ENCODE measurements at places on chromosomes 5 and 9.

- peak; percentile 70 for DNase-seq
Observed at GRCh38 chr9:14926941-14927624, 16.9 kb upstream of the FREM1 start.

- DNase-seq, result no peak
Observed at GRCh38 chr9:37967014-37967760, 63.3 kb upstream of the SLC25A51 start.

- no peak for DNase-seq
Observed at GRCh38 chr5:178336889-178337288, 104.3 kb upstream of the PHYKPL start.

GRCh38 chr9:95090871-95091577 lies 226.5 kb downstream of the FANCC start:
- no peak for DNase-seq

- DNase-seq, result no peak
Observed at GRCh38 chr5:113221294-113222176, 213.3 kb downstream of the TSSK1B start.

GRCh38 chr5:58041884-58042283 lies 418.0 kb downstream of the PLK2 start:
- DNase-seq, result no peak

- DNase-seq, result no peak
Observed at GRCh38 chr5:122584411-122585300, 190.2 kb upstream of the SNX2 start.

- peak; percentile 37 for DNase-seq
Observed at GRCh38 chr9:124482431-124483031, 24.7 kb downstream of the NR5A1 start.

DNA sequence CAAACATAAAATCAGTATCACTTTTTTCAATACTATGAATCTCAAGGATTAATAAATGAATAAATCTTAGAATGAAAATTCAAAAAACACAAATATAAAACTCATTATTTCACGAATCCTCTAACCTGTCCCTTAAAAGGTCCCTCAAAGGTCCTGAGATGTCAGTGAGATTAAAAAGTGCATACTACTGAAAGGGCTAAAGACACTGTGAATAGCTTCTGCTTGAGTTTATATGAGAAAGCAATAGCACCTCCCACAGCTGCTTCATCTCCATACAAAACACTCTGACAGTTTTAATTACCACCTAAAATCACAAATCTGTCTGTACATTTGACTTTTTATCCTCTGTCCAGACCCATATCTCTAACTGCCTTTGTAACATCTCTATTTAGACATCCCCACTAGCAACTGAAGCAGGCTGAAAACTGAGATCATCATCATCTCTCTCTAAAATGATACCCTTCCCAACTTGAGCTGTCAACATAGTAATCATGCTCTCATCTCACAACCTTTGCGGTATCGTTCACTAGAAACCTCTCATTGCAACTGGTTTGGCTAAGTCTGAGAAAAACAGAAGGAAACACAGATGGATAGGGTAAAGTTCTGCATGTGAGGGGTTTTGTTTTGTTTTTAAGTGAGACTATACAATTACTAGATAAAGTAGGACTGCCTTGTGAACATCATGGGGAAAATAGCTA lies 56.3 kb downstream of the TBCA start:
- no peak for DNase-seq

DNA sequence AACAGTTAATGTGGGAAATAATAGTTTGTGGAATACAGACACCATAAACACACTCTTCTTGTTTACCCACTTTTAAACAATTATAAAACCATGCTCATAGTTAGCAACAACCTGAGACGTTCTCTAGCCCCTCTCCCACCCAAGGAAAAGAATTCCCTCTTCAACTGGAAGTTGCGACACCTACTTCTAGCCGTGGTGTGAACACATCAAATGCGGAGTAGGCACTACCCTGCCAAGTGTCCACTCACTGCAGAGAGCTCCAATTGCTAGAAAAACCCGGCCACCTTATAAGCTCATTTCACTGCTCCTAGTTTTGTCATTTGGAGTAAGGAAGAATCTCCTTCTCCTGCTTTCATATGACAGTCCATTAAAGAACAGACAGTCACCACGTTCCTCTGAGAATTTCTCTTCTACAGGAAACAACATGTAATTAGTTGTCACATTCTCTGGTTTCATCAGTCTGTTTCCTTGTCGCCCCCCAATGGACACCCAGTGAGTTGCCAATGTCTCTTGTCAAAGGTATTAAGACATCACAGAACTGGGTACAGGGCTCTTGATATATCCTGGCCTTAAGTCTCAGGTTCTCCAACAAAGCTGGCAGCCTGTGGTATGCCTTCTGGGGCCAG lies 47.3 kb downstream of the PRLR start:
- peak; percentile 11 for DNase-seq

DNA sequence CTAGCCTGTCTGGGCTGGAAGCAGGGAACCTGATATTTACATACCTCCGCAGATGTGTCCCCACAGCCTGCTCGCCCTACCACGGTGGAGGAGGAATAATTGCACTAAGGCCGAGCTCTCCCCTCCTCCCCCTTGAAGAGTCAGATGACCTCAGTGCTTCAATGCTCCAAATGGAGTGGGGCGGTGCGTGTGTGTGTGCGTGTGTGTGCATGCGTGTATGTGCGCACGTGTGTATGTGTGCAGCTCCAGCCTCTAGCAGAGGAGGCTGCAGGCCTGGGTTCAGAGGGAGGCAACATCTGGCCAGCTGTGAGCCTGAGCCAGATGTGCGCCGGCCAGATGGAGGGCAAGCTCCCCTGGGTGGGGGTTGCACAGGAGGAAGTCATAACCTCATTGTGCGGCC lies 90.5 kb downstream of the NRG2 start:
- DNase-seq, result no peak

DNA sequence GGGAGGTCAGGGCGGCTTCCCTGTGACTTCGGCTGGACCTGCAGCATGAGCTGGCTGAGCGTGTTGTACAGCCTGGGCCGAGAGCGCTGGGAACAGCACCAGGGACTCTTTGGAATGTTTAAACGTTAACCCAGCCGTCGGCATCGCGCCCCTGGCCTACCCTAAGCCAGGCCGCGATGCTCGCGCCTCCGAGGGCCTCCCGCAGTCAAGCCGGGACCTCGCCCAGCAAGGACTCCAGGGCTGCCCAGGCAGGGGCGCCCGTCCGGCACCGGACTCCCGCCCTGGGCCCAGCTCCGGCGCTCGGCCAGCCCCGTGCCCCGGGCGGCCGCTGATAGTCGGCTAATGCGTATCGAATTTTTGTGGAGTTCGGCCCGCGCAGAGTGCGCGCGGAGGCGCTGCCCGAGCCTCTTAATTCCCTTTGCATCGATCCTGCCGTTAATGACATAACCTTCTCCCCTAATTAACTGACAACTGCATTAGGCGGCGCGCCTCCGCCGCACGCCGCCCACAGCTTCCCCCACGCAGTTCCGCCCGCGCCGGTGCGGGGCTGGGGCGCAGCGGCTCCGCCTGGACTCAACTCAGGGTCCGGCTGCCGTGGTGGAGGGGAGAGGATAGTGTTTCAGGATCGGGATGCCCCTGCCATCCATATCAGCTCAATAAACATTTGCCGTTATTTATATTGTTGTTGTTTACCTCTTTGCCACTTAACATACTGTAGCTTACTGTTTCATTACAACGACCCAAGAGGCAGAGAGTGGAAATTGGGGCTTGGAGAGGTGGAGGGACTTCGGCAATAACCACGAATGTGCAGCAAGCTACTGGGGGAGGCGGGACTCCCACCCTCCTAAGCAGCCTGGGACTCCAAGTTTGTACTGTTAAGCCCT lies 28.8 kb upstream of the CDC23 start:
- DNase-seq, result peak; percentile 52

DNA sequence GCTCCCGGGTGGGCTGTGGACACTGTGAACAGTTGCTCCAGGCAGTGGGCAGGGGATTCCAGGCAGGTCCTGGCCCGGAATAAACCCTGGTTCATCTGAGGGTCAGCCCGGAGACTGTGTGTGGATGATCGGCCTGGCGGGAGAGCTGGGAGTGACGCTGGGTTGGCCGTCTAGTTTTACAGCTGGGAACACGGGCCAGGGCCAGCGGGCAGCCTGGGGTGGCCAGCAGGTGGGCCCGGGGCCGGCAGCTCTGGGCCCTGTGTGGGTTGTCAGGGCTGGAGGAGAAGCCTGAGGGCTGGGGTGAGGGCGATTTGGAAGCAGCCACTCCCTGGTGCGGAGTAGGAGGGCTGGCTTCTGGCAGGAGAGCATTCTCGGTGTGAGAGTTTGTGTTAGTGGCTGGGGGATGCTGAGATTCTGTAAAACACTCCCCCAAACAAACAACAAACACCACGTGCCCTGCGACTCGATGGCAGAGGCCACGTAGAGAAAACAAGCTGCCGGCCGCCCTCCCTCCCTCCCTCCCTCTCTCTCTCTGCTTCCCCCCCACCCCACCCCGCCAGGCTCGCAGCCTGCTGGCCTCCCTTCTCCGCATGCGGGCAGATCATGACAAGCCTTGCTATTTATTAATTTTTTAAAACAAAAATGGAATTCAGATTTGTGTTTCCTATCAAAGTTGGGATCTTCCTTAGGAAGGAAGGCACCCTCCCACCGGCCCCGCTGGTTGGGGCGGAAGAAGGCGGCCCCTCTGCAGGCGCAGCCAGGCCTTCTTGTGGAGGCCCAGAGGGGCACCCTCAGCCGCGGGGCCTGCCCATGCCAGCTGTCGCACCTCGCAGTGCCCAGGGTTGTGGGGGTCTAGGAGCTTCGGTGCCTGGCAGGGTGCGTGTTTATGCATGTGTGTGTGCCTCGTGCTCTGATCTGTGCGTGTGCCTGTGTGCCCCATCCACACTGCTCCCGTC lies 49.5 kb downstream of the RXRA start:
- DNase-seq, result no peak

DNA sequence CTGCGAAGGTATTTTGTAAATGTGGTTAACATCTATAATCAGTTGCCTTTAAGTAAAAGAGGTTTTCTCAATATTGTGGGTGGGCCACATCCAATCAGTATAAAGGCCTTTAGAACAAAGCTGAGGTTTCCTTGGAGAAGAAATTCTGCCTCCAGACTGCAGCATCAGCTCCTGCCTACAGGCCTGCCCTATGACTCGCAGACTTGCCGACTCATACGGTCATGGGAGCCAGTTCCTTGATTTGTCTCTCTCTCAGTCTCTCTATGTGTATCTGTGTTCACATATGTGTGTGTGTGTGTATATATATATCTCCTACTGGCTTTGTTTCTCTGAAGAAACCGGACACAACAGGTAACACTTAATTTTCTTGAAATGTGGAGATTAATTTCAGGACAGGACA lies 45.3 kb downstream of the SLC36A1 start:
- DNase-seq, result peak; percentile 45

DNA sequence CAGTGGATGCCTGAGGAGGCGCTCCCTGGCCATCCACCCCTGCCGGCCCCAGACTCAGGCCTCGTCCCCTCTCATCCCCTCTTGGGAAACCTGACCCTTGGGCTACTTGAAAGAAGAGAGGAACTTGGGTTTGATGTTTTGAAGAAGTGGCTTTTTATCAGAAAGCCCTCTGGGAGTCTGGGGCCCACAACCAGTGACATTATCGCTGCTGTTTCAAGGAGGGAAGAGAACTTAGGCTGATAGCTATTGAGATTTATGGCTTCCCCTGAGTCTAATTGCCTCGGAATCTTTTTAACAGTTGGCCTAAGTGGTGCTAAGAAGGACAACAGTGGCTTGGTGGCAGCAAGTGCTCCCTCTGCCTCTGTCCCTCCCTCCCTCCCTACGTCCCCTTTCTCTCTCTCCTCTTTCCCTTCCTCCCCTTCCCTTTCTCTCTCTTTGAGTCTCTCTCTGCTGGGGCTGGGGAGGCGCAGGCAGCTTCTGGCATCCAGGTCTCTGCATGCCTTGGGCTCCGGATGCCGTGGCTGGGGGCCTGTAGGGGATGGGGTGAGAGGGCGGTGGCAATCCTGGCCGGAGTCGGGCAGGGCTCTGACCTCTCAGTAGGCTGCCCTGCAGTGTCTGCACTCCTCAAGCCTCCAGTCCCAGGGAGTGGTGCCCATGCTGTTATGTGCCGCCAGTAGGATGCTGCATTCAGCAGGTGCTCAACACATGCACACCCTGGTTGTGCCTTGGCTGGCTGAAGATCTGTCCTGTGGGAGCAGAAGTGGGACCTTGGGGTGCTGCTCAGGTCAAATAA lies 49.6 kb upstream of the RXRA start:
- DNase-seq, result no peak

GRCh38 chr9:126965541-126966428 lies 51.2 kb downstream of the RALGPS1 start:
- peak; percentile 17 for DNase-seq

DNA sequence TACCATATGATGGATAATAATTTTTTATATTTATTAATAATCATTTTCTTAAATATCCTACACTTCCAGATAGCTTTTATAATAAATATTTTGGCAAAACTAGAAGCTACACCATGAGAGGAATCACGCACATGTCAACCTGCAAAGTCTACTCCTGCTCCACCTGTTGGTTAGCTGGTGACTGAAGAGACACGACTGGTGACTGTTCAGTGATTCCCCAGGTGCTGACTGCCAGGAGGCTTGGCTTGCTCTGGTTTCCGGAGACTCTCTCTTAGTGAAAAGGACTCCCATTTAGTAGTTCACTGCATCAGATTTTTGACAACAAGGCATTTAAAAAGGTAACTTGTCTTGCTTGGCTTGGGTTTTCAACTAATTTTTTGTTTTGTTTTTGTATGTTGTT lies 20.9 kb downstream of the GZMA start:
- DNase-seq, result no peak

Data from erythroblast (primary cell).